ENCODE measurements at places on chromosomes 3 and 15.

GRCh38 chr3:713006-713621, 379.7 kb upstream of the CNTN6 start:
- DNase-seq: no peak

DNA sequence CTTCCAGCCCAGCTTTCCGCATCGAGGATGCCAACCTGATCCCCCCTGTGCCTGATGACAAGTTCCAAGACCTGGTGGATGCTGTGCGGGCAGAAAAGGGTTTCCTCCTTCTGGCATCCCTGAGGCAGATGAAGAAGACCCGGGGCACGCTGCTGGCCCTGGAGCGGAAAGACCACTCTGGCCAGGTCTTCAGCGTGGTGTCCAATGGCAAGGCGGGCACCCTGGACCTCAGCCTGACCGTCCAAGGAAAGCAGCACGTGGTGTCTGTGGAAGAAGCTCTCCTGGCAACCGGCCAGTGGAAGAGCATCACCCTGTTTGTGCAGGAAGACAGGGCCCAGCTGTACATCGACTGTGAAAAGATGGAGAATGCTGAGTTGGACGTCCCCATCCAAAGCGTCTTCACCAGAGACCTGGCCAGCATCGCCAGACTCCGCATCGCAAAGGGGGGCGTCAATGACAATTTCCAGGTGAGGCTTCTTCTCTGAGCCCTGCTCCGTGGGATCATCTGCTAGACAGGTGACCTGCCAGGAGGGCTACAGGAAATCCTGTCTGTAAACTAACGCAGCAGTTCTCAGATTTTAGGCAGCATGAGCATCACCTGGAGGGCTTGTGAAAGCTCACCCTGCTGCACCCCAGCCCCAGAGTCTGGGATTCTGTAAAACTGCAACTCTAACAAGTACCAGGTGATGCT, 1.6 kb downstream of the THBS1 start:
- DNase-seq: no peak

GRCh38 chr15:94526071-94526689, 294.8 kb downstream of the MCTP2 start:
- no peak for DNase-seq

DNA sequence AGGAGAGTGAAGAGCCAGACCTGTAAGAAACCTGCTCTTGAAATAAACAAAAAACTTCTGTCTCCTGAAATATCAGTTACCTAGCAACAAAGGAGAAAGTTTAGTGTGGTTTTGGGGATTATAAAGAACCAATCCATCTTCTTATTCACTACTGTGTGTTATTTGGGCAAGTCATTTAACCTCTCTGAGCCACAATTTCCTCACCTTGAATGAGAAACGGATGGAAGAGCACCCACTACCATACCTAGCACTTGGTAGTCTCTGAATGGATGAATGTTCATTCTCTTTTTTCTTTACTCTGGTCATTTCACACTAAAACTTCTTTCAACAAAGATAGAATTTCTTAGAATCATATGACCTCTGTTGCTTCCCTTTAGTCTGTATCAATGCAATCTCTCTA, 45.2 kb downstream of the PTPN9 start:
- no peak for DNase-seq

- DNase-seq: no peak
Observed at GRCh38 chr3:53303549-53303948, 43.8 kb downstream of the DCP1A start.

DNA sequence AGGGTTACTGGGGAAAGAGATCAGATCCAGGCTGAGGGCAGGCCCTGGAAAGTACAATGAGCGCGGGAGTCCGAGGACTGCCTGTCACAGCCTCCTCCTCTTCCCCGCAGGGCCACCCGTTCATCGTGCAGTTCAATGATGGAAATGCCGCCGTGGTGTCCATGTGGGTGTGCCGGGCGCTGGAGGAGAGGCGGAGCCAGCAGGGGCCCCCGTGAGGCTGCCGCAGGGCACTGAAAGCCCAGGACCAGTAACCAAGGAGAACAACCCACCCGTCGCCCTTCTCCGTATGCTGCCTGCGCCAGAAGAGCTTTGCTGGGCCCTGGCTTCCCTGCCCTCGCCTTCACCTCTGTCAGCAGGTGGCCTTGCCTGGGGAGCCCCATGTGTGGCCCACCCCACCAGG, 18.8 kb upstream of the SKOR1 start:
- no peak for DNase-seq

DNA sequence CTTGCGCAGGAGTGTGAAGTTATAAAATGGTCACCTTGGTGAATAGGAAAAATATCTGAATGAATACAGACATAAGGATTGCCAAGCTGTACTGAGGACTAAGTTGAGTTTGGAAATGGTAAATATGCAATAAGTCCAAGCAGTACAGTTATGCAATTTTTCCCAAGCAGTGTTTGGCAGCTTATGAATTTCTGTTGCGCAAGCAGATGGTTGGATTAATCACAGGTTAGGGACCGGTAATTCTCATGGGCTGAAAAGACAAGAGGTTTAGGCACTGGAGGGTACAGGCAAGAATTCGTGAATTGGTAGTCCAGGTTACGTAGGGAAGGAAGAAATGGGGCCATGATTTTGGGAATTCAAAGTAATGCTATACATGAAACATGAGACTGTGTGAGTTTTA, 210.3 kb downstream of the RAP2B start:
- DNase-seq: no peak

DNA sequence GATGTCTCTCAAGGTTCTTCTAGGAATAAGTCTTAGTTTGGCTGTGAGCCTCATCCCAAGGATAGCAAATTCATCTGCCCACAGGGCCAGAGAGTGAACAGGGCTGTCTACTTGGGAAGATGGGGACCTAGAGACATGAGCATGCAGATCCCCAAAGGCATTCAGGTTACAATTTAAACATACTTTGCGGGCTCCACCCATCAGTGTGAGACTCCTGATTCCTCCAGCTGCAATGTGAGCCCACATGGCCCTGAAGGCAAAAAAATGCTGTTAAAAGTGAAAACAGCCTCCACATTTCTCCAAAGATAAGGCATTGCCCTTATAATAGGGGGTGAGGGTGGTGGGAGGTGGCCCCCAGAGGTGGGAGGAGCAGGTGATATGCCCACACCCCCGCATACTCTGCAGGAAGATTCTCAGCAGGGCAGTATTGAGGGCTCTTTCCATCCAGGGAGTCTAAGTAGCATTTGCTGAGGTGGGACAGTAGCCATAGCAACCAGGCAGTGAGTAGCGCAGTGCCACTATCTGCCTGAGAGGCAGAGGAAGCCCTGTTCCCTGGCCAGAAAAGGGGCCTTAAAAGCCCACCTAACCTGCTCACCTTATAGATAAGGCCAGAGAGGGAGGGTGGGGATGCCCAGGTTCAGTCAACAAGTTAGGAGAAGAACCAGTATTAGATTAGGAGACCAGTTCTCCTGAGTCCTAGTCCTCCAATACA, 31.2 kb downstream of the TGM4 start:
- no peak for DNase-seq

DNA sequence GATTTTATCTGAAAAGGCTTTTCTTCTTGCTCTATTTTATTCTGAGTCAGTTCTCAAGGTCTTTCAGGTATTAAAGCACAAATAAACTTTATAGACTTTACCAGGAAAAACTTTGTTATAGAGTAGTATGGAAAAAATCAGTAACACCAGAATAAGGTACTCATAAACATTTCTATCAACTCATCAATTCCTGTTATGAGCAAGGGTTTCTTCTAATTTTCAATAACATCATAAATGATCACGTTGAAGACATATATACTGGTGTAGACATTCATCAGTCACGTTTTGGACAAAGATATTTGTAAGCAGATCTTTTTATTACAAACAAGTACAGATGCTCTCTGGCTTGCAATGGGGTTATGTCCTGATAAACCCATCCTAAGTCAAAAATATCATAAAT, 9.6 kb upstream of the HDC start:
- DNase-seq: no peak

- no peak for DNase-seq
Observed at GRCh38 chr3:80157546-80157945, 389.7 kb upstream of the ROBO1 start.

DNA sequence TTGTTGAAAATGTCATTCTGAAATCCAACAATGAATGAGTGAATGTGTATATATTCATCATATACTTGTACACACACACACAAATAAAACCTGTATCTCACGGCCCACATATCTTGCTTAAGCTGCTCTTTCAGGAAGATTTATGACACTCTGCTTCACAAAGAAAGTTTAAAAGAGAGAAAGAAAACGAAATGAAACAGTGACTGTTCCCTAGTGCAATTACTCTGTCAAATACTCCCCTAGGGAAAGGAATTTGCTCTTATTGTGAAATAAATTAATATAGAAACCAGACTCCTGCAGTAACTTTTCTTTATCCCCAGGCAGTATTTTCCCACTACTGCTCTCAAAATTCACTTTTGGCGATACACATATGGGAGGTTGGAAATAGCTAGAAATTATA, 329.1 kb downstream of the VPS13C start:
- DNase-seq: no peak

DNA sequence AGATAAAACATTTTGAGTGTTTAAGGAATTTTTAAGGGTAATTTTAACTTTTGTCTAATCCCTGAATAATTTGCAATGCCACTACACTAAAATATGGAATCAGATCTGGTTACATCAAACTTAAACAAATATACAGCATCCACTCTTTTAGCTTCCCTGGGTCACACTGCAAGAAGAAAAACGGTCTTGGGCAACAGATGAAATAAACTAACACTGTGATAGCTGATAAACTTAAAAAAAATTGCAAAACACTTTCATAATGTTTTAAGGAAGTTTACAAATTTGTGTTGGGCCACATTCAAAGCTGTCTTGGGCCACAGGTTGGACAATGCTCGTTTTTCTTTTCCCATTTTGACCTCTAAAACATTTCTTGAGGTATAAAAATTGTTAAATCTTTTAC, 34.3 kb downstream of the CCDC66 start:
- DNase-seq: no peak
